Right ventricle myocardium inferior (tissue), 1 donor: ENCODE measurements at places on chromosomes 11 and 22. TPM values are rescaled to one million over a fixed set of nuclear protein-coding genes. Genes with fewer than 3 reads are reported as not detected.

DNA sequence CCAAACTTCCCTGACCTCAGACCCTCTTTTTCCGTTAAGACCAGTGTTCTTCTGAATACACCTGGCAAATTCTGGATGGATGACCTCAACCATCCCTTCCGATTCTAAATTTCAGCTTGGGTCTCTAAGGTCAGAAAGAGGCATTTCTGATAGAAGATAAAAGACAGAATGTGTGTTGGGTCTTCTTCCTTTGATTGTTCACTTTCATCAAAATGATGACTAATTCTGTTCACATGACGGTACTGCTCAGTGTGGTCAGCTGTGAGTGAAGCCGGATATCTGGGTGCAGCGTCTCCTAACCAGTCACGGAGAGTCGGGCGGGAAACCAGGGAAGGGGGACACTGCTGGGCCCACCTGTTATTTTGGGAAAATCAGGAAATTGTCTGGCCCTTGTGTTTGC lies 151.6 kb upstream of the NAV2 start:
- DNase-seq = no peak

DNA sequence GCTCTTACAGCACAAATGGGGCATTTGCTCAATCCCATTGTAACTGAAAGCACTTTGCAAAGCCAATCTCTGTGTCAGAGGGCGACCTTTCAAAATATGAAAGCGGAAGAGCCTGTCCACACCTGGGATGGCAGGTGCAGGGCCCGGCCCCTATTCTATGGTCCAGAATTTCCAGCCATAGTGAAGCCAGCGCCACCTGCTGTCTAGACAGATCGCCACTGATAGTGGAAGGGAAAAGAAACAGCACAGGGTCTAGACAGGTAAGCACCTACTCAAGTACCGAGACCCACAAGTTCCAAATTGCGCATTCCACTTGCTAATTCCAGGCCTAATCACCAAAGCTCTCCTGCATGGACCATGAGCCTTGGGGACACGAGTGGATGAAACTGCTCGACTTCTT lies 141.4 kb downstream of the NTM start:
- DNase-seq = no peak

DNA sequence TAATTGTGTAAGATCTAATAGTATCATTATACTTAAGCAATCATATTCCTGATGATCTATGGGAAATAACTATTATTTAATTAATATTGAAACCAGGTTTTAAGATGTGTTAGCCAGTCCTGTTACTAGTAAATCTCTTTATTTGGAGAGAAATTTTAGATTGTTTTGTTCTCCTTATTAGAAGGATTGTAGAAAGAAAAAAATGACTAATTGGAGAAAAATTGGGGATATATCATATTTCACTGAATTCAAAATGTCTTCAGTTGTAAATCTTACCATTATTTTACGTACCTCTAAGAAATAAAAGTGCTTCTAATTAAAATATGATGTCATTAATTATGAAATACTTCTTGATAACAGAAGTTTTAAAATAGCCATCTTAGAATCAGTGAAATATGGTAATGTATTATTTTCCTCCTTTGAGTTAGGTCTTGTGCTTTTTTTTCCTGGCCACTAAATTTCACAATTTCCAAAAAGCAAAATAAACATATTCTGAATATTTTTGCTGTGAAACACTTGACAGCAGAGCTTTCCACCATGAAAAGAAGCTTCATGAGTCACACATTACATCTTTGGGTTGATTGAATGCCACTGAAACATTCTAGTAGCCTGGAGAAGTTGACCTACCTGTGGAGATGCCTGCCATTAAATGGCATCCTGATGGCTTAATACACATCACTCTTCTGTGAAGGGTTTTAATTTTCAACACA lies 6.4 kb downstream of the BIRC3 start:
- no peak for DNase-seq

DNA sequence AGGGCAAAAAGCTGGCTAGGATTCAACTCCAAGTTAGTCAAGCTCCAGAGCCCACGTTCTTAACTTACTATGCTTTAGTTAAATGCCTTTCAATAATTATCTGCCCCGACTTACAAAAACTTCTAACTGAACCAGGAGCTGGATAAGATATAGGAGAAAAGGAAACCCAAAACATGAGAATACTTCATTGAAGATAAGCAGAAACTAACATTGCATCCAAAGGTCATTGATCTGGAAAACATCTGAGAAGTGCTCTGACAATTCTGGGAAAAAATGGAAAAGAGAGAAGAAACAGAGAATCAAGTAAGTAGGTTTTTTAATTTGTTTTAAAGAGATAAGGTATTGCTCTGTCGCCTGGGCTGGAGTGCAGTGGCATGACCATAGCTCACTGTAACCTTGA lies 27.2 kb downstream of the ACAT1 start:
- DNase-seq = no peak

DNA sequence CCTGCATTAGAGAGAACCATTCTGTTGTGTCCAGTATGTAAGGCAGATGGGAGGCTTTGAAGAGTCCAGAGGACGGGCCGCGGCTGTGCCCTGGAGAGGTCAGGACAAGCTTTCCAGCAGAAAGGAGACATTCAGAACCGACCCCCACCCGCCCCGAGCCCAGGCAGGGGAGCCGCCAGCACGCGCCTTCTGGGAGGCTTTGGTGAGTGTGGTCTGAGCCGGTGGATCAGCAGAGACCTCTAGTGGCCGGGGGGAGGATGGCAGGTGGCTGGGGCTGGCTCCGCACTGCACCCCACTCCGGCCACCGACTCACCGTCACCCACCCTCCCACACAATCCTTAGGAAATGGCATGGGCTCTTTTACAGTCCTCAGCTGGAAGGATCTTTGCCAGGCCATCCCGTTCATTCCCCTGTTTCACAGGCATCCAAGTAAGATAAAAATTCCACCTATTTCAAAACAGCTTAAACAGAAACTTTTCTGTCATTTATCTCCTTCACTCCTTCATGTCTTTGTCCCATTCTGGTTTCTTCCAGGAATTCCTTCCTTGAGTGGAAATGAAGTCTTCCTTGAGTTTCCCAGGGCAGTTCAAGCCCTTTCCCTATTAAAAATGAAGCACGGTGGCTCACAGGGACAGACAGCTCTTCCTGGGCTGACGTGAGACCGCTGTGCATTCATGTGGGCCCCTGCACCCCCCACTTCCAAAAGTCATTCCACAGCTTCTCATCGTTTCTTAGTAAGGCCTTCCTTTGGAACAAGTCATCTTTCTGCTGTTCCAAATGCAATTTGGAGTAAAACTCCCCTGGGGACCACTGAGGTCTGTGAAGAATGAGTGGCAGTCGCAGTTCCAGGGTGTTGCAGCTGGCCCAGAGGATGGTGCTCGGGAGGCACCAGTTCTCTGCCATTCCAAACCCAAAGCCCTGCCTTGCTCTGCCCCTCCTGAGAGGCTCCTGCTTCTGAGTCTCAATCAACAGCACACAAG lies 91.0 kb downstream of the FEZ1 start:
- peak; percentile 80 for DNase-seq

GRCh38 chr11:71130106-71130505 lies 122.3 kb downstream of the SHANK2 start:
- DNase-seq = no peak

DNA sequence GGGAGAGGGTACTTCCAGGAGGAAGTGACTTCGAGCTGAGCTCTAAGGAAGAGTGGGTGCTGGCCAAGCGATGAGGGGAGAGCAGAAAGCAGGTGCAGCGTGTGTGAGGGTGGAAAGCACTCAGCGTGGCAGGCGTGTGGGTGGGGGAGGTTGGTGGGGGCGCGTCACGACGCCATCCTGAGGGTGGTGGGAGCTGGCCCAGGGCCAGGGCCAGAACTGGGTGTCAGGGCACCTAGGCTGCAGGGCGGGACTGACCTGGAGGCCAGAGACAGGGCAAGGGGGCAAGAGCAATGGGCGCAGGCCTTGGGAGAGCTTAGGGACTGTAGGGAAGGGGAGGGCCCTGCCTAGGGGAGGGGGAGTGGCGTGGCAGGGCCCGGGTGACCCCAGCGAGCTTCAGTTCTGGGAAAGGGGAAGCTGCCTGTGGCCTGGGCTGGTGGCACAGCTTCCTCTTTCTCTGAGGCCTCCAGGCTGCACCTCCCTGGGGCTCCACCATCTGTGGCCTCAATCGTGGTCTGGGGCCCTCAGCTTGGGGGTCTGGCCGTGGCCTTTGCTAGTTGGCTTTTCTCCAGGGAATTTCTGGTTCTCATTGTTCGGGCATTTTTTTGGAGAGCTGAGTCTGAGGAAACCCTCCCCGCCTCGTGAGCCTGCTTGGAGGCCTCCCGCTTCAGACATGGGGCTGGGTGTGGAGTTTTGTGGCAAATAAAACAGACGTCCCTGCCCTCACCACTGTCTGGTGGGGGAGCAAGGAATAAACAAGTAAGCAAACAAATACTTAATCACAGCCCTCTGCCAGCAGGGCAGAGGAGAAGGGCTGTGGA lies 8.9 kb downstream of the RELT start:
- DNase-seq = peak; percentile 92

- no peak for DNase-seq
Measured at GRCh38 chr11:83438438-83438837, 152.3 kb upstream of the CCDC90B start.

DNA sequence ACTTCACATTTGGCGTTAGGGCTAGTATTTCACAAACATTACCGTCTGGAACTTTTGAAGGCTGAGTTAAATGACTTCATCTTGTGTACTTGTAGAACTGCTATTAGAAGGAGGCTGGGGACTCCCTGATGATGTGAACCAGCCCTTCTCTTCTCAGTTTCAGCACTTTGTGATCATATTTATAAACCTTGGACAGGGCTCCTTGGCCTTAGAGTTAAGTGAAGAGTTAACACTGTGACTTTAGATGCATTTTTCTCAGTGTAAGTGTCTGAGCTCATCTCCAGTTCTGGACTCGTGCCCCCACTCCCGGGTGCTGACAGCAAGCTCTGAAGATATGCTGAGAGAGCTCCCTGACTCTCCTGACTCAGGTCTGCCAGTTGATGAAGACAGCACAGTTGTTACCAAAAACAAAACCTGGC lies 8.4 kb downstream of the MIAT start:
- DNase-seq = no peak

DNA sequence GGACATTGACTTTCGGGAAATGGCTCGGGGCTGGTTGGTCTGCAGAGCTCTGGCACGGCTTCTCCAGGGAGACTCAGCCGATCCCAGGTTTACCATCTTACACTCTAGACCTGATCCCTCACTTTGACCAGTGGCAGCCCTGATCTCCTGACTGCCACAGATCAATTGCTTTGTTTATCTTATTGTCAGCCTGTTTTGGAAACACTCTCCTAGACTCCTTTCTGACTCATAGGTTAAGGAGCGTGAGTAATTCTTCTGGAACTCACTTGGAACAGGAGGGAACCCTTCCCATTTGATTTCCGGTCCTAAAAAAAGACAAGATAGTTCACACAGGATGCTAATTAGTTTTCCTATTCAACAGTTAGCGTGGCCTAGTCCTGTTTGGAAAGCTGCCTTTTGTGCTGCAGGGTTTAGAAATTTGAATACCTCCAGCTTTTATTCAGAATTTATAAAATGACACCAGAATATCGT lies 16.0 kb upstream of the BMAL1 start:
- DNase-seq = no peak

- no peak for DNase-seq
Measured at GRCh38 chr11:31233425-31233824, 136.1 kb downstream of the DCDC1 start.

- no peak for DNase-seq
Measured at GRCh38 chr11:86440843-86441242, 66.2 kb downstream of the CCDC81 start.

DNA sequence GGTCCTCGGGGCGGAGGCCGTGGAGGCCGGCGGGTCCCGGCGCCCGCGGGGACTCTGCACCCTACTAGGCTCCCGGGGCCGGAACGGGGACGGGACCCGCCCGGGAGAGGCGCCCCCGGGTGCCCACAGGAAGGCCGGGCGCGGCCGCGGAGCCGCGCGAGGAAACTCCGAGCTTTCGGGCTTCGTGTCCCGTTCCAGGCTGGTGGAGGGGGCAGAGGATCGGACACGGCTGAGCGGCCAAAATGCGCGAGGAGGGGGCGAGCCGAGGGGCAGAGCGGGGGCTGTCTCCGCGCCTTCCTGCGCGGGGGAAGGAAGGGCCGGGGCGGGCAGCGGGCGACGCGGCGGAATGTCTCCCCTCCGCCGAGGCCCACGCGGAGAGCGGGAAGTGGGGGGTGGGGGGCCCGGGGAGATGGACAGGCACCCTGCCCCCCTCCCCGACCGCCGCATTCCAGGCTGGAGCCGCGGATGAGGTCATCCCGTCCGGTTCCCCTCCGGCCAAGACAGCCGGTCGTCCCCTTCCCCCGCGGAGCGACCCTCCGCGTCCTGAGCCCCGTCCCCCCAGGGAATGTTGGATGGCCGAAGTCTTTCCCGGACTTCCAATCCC lies 430 bp downstream of the CDC42EP1 start:
- no peak for DNase-seq

GRCh38 chr11:85042361-85042760 lies 584.8 kb downstream of the DLG2 start:
- DNase-seq = no peak

DNA sequence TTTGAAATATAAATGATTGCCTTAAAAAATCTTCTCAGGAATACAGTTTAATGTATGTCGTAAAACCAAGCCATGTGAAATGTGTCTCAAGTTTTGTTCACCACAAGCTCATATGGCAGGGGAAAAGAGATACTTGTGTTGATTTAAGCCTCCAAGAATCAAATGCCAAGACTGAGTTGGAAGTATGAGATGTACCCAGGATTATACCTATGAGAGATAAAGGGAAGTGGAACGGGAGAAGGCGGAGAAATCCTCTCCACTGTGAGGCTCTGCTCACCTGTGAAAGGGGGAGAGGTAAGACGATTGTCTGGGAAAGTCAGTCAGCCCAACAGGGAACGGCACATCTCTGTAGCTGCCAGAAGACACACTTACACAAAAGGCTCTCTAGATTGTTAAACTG lies 124.8 kb downstream of the TRPC6 start:
- no peak for DNase-seq

GRCh38 chr11:116053548-116053919 lies 549.3 kb upstream of the CADM1 start:
- no peak for DNase-seq

DNA sequence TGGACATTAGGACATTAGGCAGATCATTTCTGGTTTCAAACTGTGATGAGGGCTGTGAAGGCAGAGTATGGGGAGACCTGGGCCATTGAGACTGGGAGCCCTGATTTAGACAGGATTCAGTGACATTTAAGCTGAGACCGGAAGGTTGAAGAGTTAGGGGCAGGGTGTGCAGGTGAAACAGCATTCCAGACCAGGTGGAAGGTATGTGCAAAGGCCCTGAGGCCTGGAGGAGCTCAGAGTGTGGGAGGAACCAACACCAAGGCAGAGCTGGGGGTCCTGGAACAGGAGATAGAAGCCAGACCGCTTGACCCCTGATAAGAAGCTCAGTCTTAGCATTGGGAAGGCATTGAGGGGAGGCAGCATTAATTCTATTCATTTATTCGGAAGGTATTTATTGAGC lies 32.5 kb downstream of the ZC3H7B start:
- DNase-seq = no peak

Gene C1QTNF5
- 17.5 TPM for total RNA-seq

Gene GLYAT
- 1.4 TPM for total RNA-seq

Gene GSTT2
- not detected for total RNA-seq

Gene APOL5
- total RNA-seq = not detected

Gene PANX2
- 0.43 TPM for total RNA-seq

Gene KDELR3
- total RNA-seq = 4.4 TPM
